Activated T-helper 1 cell treated with Interleukin-2 at 50 U/mL for 16 hours (primary cell): ENCODE measurements at places on chromosomes 16 and 17.

DNA sequence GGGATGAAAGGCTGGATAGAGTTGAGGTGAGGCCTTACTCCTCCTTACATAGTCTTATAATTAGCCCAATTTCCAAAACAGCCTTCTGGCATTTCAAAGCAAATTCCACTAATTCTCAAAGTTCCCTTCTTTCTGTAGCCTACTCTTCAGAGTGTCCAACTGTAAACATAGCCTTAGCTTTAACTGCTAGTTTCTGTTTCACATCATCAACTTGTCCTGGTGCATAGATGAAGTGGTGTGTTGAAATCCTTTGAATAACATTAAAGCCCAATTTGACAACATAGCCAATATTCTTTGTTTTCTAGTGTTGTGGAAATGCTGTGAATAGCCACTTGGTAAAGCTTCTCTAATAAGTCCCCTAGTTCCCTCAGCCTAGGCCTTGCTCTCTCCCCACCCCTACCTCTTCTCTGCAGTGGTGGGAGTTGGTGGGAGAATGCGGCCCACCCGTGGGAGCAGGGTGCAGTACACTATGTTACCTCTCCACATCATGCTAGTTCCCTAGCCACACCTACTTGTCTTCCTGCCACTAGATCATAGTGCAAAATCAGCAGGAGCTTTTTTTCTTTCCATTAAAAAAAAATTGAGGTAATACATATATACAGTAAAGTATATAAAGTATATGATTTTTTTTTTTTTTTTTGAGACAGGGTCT, 127.0 kb upstream of the HAS3 start:
- DNase-seq: no peak

- DNase-seq: no peak
Observed at GRCh38 chr17:75931062-75931461, 9.8 kb downstream of the FBF1 start.

DNA sequence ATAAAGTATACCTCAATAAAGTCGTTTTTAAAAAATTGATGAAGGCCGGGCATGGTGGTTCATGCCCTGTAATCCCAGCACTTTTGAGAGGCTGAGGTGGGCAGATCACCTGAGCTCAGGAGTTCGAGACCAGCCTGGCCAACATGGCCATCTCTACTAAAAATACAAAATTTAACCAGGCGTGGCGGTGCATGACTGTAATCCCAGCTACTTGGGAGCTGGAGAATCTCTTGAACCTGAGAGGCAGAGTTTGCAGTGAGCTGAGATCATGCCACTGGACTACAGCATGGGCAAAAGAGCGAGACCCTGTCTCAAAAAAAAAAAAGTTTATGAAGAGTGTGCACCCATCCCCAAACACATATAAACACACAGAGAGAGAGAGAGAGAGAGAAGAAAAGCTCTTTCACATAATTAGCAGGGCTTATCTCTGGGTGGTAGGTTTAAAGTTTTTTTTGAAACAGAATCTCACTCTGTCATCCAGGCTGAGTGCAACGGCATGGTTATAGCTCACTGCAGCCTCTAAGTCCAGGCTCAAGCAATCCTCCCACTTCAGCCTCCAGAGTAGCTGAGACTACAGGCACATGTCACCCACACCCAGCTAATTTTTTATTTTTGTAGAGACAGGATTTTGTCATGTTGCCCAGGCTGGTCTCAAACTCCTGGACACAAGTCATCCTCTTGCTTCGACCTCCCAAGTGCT, 3.0 kb downstream of the SREBF1 start:
- DNase-seq: no peak

GRCh38 chr16:4060009-4060408, 56.2 kb downstream of the ADCY9 start:
- DNase-seq: no peak

GRCh38 chr16:64422259-64422658, 699.6 kb downstream of the CDH11 start:
- DNase-seq: no peak

GRCh38 chr17:76447931-76448652, 4.9 kb downstream of the UBE2O start:
- DNase-seq: no peak

DNA sequence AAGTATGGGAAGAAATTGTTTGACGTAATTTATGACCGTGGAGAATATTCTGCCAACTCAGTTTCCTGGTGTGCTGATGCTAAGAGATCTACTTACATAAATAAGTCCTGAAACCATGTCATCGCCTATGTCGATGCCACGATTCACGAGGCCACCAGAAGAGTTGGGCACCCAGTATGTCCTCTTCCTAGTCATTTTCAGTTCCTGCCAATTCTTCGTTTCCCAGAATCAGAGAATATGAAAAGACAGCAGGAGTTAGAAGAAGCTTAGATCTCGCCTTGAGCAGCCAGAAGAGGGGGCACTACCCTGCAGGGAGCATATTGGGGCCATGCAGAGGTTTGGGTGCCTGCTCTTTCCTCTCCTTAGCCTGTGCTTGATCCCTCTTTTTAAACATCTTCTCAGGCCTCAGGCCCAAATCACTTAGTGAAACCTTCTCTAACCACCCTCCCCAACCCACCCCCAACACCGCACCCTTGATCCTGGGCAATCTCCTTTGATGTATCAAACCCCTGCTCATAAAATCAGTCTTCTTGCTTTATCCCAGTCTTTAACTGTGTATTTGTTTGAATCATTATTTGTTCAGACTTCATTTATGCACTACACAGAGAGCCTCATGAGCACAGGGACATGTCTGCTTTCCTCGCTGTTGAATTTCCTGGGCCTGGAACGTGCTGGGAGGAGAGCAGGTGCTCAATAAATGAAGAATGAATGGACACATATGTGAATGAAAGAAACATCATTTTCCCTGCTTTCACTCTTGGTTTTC, 12.2 kb upstream of the LONP2 start:
- DNase-seq: no peak

- no peak for DNase-seq
Observed at GRCh38 chr17:17993366-17993765, 20.7 kb downstream of the DRC3 start.

DNA sequence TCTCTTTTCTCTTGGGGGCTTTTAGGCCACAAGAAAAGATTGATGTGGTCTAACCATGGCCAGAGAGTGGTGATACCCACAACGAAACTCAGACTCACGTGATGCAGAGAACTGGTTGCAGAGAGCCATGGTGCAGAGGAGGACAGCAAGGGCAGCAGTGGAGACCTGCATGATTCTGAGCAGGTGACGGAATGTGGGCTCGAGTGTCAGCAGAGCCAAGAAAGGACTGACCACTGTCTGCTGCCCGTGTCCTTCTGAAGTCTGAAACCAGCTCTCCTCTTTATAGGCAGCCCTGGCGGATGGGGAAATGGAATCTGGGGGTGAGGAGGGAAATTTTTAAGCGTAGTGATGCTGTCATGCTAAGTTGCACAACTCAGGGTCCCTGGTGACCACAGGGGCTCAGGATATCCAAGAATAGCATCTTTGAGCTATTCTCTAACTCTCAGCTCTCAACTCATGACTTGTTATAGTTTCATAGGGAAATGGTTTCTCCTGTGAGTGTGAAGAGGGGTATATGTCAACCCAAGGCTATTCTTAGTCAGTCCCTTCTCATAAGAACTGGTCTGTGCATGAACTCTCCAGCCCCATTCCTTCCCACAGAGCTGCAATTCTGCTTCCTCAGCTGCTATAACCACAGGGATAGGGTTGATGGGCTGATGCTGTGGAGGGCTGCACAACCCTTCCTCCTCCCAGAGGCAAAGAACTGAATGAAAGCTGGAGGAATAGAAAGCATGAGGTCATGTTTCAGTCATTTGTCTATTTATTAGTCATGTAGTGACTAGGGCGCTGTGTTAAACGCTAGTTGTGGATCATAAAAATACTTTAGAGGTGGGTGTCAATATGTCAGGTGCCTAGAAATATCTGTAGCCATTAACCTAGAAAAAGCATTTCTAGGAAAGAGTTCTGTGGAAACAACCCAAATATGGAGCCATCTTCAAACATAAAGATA, at the start of gene CCL3:
Gene CCL3 (minus strand): TSS at position 256 of the 949 bp plus-strand sequence. CDS start 85 bp downstream, at position 171.
- no peak for DNase-seq

GRCh38 chr17:45808845-45809244, 24.7 kb downstream of the CRHR1 start:
- DNase-seq: no peak

GRCh38 chr17:31061678-31062077, 33.1 kb upstream of the NF1 start:
- DNase-seq: no peak

- DNase-seq: no peak
Observed at GRCh38 chr17:51640108-51640622, 379.8 kb downstream of the UTP18 start.

GRCh38 chr17:78817123-78817522, 23.5 kb downstream of the USP36 start:
- DNase-seq: peak; percentile 48

- no peak for DNase-seq
Observed at GRCh38 chr17:68443972-68444464, 13.3 kb downstream of the WIPI1 start.

- DNase-seq: no peak
Observed at GRCh38 chr17:77304051-77304745, 163.4 kb downstream of the SEC14L1 start.

DNA sequence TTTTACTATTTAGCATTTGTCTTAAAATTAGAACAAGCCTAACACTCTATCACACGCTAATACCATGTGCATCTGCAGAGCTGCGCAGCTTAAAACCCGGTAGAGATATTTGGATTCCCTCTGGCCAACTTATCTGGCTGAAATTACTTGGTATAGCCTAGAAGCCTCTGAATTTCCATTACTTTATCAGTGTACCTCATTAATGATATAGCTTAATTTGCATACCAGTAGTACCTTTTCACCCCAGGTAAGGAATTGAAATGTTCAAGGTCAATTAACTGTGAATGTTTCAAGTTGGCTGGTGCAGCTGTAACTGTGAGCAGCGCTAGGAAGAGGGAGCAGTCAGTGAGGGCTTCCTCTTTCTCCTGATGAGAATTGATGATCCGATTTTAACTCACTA, 74.2 kb downstream of the CNTNAP4 start:
- DNase-seq: no peak

DNA sequence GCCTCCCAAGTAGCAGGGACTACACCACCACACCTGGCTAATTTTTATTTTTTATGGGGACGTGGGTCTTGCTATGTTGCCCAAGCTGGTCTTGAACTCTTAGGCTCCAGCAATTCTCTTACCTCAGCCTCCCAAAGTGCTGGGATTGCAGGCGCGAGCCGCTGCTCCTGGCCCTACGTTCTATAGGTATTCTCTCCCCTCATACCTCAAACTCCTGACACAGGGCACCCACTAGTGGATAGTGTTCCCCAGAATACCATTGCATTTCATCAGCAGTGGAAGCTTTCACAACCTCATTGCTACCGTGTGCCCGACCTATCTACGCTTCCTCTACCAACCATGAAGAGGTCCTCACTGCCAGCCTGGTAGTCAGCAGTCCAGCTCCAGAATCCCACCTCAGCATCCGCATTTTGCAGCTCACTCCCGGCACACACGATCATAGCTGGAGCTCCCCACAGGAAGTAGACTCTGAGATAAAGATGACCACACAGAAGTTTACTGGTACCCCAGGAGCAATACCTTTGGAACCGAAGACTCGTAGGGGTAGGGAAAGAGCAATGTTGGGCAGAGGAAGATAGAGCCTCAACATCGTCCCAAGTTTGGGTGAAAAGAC, 9.3 kb downstream of the CTRB2 start:
- no peak for DNase-seq

DNA sequence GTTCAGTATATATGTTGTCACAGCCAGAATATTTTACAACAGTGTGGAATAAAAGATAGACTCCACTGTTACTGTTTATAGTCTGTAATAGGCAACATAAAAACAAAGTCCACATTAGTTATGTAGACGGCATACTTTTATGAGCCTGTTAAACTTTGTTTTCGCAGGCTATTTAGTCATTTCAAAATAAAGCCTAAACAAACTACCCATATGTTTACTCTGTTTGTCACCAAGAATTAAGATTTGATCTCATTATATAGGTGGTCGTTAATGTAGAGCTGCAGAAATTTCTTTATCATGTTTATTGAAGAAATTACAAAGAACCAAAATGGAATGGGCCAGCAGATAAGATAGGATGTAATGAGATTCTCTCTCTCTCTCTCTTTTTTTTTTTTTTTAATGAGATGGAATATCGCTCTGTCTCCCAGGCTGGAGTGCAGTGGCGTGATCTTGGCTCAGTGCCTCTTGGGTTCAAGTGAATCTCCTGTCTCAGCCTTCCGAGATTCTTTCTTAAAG, 943.8 kb upstream of the SOX9 start:
- no peak for DNase-seq

DNA sequence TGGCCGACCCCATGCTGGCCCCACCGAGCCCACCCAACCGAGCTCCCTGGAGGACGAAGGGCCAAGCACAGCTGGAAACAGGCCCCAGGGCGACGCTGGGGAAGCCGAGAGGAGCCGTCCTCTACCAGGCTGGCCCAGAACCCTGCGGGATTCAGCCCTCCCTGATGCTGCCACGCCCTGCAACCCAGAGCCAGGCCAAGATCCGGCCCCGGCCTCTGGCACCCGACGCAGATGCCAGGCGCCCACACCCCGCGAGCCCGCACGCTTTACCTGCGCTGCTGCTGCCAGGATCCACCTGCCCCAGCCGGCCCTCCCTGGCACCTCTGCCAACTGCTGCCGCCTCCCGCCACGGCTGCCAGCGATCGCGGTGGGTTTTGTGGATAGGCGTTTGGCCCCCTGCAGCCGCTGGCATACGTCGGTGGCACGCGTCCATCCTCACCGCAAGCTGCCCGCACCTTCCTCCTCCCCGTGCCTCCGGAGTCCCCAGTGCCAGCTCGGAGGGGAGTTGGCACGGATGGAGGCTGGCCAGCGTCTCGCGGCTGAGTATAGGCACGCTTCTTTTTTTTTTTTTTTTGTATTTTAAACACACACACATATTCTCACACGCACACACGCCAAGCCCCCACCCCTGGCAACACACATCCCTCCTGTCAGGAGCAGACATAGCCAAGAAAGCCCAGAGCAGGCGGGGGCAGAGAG, 41.3 kb upstream of the ACSF3 start:
- no peak for DNase-seq

- no peak for DNase-seq
Observed at GRCh38 chr17:72597354-72598087, 476.7 kb downstream of the SOX9 start.

DNA sequence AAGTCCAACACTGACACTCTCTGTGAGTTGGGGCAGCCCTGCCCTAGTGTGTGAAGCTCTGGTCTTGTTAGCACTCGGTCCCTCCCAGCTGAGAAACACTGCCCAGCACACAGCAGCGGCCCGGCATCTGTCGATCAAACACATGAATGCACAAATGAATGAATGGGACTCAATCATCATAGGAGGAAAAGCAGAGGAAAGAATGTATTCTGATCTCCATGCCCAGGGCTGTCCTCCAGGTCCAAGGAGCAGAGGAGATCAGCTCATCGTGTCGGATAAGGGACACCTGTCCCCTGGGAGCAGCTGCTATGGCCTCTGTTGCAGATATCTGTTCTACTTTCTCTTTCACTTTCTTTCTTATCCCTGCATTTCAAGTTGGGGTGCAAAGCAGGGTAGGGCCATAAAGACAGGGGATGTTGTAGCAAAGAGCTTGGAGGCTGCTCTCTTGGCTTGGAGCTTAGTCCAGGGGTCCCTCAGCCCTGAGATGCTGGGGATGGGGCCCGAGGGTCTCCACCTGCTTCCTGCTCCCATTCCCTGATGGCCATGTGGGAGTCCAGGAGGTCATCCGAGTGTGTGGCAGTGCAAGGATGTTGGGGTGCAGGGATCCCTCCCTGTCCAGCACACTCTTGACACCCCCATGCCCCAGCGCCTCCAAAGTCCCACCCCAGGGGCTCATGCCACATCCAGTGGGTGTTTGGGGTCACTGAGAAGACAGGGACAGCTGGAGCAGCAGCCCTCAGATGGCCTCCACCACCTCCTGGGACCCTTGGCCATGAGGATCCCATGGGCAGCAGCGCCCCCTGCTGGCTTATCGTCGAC, 88.2 kb downstream of the IRF8 start:
- no peak for DNase-seq
